Stimulated activated CD8-positive, alpha-beta memory T cell treated with anti-CD3 and anti-CD28 coated beads, Interleukin-4, amount 100 ng/mL, for 1 hour (primary cell): ENCODE measurements at places on chromosomes 6 and 20.

- no peak for DNase-seq
Observed at GRCh38 chr20:53847837-53848170, 222.6 kb downstream of the BCAS1 start.

- DNase-seq = no peak
Observed at GRCh38 chr6:52495922-52496321, 75.8 kb downstream of the EFHC1 start.

DNA sequence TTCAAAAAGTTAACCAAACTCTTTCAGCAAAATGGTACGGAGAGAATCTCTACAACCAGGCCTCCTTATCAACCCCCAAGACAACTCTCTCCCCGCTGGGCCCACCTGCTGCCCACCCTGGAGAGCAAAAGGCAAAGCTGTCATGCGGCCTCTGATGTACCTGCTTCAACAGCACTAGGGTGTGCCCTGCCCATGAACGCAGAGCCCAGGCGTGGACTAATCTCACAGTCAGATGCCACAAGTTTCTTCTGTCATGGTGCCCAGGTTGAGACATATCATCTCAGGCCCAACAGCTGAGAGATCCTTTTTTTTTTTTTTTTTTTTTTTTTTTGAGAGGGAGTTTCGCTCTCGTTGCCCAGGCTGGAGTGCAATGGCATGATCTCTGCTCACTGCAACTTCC, 26.3 kb downstream of the SLC2A4RG start:
- DNase-seq = no peak

DNA sequence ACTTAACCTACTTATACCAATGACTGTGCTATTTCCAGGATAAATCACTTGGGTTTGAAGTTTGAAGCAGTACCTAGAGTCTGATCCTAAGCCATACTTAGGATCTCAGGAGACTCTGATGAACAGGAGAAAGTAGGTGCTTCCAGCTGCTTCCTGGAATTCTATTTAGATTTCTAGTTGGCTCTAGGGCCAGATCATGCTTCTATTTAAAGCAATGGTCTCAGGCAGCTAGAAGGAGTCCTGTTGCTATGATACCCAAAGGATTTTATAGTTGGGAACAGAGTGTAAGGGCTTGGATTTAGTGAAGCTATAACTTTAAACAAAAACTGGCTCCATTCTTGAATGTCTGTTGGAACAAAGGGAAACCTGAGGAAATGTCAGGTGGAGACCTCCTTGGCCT, 52.4 kb upstream of the TINAG start:
- no peak for DNase-seq

- DNase-seq = no peak
Observed at GRCh38 chr20:37379967-37380828, 34.3 kb downstream of the SRC start.

GRCh38 chr6:93045156-93045555, 374.2 kb downstream of the EPHA7 start:
- no peak for DNase-seq

DNA sequence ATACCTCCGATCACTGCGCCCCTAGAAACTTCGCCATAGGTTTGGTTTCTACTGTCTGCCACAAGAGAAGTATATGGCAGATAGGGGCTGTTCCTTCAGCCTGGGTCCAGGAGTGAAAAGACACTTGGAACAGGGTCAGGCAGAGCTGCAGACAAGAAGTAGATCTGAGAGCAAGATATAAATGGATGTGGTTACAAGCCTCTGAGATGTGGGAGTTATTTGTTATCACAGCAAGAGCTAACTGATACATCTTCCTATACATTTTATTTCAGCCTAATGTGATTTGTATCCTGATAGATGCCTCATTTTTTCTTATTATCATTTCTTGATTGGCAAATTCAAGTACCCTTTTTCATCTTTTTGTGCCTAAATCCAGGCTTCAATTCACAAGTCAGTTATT, 40.9 kb upstream of the ADTRP start:
- DNase-seq = no peak

DNA sequence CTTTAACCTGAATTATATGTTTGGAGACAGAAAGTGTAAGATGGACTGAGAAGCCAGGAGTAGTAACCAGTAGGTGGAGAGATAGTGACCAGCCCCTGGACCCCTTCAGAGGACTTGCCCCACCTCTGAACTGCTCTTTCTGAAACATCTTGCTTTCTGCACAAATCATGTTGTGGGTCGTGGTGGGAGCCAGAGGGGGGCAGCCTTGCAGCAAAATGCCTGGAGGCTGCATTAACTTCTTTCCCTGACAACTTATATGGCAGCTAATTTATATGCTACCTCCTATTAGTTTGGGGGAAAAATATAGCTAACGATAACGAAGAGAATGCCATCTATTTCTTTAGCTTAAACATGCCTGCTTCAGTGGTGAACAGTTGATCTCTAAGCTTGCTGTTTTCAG, 859.8 kb downstream of the MAFB start:
- no peak for DNase-seq

DNA sequence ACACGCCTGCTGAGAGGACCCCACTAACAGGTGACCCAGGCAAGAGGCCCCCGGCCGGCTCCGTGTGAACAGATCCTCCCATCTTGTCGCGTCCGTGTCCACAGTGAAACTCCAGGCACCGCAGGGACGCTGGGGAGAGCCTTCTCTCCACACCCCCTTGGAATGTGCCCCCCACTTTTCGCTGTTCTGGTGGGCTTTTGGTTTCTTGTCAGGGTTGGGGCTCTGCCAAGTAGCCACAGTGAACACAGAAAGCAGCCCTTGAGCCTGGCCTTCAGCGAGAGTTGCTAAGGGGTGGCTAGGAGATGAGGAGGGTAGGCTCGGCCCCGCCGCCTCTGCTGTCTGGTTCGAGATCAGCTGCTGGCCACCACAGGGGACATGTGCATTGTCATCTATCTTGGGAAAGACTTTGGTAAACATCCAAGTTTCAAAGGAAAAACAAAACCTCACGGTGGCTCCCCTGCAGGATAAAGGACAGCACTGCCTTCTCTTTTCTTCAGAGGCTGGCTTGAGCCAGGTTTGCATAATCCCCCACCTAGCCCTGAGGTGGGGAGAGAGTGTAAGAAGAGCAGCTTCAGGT, 22.7 kb downstream of the SYNDIG1 start:
- no peak for DNase-seq

DNA sequence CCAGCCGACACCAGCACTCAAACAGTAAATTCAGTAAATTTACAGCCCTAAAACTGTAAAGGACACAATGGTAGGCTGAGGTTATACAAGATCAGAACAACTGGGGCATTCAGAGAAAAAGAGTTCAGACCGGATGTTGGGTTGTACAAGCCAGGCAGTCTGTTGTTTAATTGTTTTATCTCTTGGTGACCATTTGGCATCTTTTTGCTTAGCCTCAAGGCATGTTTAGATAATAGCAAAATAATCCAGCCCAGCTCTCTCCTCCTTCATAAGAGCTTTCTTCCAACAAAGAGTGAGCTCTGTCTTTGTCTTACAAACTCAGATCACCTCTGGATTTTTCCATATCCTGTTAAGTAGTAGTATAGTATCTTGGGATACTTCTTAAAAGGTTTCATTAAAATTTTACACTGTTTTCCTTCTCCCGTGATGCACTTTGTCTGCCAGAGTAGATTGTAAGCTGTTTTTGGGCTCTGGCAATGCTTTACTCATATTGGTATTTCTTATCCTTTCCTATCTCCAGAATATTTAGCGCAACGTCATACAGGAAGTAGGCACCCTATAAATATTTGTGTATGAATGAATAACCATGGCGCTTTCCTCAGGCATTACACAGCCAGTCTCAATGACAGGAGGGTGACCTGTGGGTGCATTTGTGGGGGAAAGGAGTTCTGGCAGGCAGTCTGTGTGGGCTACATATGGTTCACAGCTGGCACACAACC, 35.6 kb upstream of the TRAM2 start:
- no peak for DNase-seq

- DNase-seq = no peak
Observed at GRCh38 chr6:46838033-46838432, 44.8 kb downstream of the MEP1A start.

DNA sequence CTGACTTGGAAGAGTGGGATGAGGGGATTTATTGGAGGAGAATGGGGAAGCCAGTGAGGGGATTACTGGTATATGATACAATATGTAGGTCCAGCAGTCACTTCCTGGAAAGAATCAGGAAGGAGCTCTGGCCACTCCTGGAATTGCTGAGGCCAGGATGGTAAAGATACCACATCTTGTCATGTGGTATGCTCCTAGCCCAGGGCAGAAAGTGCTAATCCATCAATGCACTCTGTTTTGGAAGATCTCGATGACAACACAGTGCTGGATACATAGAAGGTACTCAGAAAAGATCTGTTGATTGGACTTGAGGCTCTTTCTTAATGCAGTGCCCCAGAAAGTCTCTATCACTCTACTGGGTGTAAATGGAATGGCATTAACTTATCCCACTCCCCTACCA, 52.6 kb downstream of the LAMP5 start:
- DNase-seq = no peak
